ENCODE measurements at places on chromosomes 2 and 18.

- no peak for DNase-seq
These were observed 240.3 kb upstream of the ETAA1 start for GRCh38 chr2:67156796-67157195.

GRCh38 chr2:168796583-168797285 lies 5.7 kb upstream of the NOSTRIN start:
- no peak for DNase-seq

GRCh38 chr2:17709897-17710296 lies 43.7 kb downstream of the SMC6 start:
- no peak for DNase-seq

DNA sequence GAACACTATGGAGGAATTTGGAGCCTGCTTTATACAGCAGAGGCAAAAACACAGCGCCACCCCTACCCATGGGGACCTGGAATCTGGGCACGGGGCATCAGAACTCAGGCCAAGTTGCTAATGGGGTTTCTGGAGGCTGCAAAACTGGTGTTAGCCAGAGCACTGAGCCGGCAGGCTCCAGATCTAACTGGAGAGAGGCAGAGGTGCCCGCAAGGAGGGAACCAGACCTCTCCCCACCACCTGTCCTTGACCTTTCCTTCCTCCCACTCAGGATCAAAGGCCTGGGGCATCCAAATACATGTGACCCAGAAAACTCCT lies 126.6 kb downstream of the TNS1 start:
- no peak for DNase-seq

GRCh38 chr2:238586931-238587775 lies 160.4 kb downstream of the ASB1 start:
- DNase-seq = no peak

- no peak for DNase-seq
These were observed 11.1 kb upstream of the INO80C start for GRCh38 chr18:35508746-35509338.

DNA sequence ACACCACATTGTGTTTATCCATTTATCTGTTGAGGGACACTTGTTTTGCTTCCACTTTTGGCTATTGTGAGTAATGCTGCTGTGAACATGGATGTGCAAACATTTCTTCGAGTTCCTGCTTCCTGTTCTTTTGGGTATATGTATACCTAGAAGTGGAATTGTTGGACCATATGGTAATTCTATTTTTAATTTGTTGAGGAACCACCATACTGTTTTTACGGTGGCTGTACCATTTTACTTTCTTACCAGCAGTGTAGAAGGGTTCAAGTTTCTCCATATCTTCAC lies 23.1 kb downstream of the ANXA4 start:
- DNase-seq = no peak

- no peak for DNase-seq
These were observed 238.3 kb downstream of the LOXHD1 start for GRCh38 chr18:46418663-46419260.

DNA sequence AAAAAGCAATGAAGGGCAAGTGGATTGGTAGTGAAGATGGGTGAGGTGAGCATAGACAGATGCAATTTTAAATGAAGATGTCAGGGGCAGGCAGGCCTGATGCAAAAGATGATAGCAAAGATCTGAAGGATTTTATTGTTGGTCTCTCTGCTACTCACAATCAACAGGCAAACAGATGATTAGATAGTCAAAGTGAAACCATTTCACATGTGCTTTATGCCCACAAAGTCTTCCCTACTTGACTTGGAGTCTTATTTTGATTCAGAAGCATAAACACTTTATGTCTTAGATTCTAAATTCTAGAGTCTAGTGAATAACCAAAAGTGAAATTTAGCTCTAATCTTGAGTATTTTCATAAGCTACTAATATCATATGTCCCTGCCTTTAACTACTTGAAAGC lies 153.8 kb upstream of the HNRNPA3 start:
- DNase-seq = no peak

DNA sequence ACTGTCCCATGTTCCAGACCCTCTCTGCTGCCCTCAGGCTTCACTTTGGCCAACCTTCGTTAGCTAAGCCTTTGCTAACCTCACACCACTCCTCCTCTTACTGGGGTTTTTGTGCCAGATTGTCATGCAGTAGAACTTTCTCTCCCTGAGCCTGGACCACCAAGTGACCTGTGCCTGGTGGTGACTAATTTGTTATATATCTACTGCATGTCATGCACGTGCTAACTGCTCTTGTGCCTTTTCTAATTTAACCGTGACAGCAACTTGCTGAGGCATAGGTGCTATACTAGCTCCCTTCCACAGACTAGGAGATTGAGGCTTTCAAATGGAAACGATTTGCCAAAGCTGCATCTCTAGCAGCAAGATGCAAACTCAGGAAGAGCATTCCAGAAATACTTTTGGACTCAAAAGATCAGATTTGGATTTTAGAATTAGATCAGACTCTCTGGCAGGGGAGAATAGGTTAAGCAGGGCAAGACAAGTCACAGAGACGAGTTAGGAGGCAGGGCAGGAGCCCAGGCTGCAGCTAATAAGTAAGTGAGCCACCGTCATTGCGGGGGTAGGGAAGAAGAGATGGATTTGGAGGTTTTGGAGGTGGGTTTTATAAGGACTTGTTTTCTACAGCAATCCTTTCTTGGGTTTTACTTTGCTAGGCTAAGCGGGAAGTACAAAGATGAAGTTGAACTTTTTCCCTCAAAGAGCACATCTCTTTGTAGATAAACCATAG lies 1.8 kb downstream of the PPP1R7 start:
- DNase-seq = no peak

GRCh38 chr2:218711550-218711929 lies 905 bp downstream of the TTLL4 start:
- DNase-seq = no peak

- no peak for DNase-seq
These were observed 220.1 kb downstream of the L3MBTL4 start for GRCh38 chr18:6194640-6195039.

GRCh38 chr18:42373584-42373983 lies 418.6 kb downstream of the PIK3C3 start:
- DNase-seq = no peak

DNA sequence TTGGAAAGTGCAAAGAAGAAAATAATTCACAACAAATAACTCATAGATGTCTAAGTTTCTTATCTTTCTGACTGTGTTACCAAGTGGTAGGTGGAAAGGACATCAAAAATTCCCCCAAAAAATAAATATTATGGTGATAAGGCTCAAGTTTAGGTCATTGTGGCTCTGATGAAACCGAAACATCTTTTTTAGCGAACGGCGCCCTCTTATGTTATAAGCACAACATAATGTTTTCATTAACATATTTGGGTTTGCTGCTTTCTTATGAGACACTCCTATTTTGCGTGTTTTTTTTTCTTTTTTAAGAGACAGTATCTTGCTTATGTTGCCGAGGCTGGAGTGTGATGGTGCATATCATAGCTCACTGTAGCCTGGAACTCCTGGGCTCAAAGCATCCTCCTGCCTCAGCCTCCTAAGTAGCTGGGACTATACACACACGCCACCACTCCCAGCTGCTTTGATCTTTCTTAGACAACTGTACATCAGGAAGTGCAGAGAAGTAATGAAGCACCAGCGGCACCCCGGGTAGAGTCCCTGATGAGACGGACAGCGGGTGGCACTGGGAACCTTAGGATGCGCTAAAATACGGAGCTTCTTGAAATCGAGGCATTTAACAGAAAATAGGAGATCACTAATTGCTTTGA lies 38.5 kb upstream of the SLC35G4 start:
- DNase-seq = no peak

DNA sequence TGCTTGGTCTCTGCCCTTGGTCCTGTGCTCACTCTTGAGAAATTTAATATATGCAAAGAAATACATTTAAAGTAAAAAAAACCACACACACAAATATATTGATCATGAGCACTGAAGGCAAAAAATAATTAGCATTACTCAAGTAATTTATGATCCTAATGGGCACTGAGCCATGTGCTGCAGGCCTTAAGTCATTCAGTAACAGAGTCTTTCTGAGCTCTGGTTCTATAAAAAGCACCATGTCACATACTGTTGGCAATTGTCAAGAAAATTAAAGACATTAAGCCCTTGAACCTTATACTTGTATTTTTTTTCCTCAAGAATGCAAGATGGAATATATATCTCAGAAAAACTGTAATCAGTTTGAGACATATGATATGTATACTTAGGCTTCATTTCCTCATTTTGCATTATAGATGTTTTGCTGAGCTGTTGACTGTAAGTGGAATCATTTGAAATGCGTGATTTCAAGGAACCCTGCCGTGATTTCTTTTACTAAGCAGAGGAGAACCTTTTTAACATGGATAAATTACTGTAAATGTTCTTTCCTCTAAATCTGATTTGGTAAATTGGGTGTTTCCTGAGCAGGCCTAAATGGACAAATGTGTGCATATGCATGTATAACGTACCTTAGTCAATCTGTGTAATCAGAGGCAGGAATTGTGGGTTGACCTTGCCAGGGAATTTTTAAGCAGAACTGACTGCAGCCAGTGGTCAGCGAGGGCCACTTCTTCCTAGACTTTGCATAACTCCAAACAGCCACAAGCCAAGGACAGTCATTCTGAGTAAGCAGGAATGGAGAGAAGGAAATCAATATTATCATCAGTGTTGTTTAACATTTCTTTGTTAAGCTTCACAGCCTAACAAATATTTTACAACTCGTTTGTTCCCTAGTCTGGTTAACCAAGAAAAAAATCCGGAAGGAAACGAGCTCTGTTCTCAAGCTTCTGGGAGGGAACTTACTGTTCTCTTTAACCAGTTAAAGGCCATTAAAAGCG lies 191.5 kb upstream of the ATP5MC3 start:
- no peak for DNase-seq

DNA sequence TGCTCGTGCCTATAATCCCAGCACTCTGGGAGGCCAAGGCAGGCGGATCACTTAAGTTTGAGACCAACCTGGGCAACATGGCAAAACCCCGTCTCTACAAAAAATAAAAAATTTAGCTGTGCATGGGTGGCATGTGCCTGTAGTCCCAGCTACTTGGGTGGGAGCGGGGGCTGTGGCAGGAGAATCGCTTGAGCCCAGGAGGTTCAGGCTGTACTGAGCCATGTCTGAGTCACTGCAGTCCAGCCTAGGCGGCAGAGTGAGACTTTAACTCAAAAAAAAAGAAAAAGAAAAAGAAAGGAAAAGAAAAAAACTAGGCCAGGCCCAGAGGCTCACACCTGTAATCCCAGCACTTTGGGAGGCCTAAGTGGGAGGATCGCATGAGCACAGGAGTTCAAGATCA lies 30.8 kb downstream of the TWSG1 start:
- no peak for DNase-seq

DNA sequence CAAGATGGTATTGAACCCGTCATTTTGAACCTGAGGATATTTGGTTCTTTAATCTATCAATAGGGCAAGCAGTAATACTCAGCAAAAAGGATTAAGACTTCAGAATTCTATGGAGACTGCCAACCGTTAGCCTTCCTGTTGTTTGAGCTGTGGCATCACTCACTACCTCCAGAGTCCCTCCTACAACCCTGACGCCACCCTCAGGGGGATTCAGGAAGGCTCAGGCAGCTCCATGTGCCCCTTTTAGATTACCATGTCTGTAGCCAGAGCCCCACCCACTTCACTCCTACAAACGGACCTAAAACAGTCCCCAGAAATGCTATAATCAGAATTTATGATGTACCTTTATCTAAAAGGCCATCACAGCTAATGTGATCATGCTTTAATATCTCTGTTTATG lies 172.9 kb downstream of the EPHA4 start:
- no peak for DNase-seq

DNA sequence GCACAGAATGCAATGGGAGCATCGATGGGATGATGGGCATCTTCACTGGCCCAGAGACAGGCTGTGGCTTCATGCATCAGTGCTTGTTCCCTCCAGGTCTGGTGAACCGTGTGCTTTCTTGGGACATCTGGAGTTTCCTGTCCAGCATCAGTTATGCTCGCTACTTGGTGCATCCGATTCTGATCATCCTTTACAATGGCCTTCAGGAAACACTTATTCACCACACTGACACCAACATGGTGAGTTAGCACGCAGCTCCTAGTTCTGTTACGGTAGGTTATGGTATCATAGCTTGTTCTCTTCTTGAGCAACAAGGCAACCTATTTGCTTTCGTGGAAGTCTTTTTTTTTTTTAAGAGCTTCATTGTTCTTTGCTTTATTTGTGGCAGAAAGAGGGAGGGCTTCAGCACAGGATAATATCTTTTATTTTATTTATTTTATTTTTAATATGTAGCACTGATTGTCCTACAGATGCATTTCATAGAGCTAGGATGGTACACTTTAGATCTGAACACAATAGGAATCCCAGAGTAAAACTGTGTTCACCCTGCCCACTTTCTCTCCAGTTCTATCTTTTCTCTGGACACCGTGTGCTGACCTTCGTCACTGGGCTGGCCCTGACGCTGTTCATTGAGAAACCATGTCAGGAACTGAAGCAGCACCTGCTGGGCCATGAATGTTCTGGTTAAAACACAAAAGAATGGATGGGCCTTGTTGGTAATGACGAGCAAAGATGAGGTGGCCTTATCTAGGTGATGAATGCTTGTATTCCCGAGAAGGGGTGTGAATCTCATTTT lies 71.2 kb upstream of the SEC11C start:
- no peak for DNase-seq

GRCh38 chr2:224930990-224931389 lies 111.3 kb downstream of the DOCK10 start:
- no peak for DNase-seq

DNA sequence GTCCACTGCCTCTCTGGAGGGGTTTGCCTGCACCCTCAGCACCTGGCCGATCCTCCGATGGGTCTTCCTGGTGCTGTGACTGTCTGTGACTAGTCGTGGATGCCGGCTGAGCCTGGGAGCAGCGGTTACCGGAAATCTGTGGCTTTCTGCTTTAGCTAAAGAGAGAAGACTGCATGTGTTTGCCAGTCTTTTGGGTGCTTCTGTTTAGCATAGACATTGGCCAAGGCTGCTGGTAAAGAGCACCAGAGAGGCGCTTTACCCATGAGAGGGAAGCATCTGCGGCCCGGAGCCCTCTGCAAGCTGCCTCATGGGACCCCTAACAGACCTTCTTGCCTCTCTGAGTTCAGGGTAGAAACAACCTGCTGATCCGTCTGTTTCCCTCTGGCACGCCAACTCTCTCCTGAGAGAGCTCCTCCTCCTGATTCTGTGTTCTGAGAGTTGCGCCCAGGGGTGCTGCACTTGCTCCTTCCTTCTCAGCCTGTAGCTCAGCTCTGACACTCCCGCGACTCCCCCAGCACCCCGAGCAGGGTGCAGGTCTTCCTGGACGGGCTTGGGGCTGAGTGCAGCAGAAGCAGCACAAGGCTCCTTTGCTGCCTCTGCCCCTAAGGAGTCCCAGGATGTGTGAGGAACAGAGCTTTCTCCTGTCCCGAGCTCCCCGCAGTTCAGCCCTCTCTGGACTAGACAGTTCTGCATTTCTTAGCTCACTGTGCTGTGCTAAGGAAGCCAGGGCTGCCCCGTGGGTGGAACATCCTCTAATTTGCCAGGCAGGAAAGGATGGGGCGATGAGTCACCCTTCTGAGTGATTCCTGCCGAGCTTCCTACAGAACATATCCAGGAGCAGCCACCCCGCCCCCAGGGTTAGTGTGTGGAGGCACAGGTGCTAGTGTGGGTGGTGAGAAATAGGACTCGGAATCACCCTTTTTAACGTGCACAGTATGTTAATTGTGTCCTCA lies 203.2 kb downstream of the SH3RF3 start:
- no peak for DNase-seq

GRCh38 chr18:3689091-3689490 lies 239.1 kb downstream of the TGIF1 start:
- DNase-seq = no peak
